ENCODE measurements at places on chromosomes 2 and 18.

DNA sequence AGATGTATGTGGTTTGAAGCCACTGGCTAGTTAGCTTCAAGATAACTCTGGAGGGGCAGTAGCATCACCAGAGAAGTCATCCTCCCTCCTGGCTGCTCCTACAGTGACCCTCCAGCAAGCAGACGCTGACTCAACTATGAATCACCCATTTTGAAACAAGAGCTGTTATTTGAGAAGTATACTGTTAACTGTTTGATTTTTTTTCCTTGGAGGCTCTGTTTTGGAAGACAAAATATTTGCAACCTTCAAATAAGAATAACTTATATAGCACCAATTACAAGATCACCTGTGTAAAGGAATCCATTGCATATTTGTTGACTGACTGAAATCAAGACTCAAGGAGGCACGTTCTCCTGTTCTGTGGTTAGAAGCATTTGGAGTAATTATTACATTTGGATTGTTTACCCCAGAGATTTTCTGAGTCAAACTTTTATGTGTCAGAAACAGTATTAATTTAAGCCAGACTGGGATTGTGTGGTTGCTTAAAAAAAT is 313.8 kb downstream of the MTX2 start:
- no peak for DNase-seq

GRCh38 chr18:47574966-47575365 is 323.5 kb upstream of the SKOR2 start:
- no peak for DNase-seq

DNA sequence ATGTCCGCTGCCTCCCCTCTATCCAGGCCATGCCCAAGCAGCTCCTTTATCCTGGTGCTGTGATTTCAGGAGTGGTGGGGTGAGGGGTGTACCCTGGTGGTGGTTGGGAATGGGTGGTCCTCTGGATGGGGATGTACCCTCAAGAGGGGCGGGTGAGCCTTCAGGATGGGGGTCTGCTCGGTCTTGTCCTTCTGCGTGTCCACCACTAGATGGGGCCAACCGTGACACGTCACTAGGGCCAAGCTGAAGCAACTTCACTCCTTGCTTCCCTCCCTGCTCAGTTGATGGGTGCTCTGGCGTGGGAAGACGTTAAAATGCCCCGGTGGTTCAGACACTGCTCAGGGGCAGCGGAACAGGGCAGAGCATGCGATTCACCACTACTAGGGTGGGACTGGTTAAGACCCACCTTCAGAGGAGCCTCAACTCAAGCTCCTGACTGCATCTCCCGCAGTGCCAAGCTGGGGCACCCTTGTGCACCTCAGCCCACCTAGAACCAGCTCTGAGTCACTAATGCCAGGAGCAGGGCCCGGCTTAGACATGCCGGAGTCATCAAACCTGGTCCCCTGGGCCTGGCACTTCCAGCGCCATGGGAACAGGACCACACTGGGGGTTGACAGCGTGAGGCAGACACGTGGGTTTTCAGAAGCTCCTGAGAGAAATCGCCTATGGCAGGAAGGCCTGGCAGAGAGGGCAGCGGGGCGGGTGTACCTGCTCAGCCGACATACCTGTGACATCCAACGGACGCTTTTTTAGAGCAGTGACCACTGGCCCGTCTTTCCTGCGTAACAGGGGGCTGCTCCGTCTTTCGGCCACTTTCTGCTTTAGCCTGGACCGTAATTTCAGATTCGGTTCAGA is 256.7 kb downstream of the HDAC4 start:
- DNase-seq: peak; percentile 68

GRCh38 chr18:77702686-77703085 is 453.0 kb downstream of the GALR1 start:
- DNase-seq: no peak

DNA sequence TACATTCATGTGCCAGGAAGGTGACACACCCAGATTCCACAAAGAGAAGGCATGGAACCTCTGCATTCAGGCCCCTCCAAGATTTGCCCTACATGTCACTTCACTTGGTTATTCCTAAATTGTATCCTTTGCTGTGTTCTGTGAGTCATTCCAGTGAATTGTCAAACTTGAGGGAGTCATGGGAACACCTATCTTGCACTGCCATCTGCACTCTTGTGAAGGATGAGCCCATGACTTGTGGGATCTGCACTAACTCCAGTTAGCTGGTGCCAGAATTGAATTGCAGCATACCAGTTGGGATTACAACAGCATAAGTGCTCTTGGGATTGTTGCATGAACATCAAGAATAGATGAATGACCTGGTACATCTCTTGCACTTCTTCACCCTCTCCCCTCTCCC is 1288.0 kb upstream of the ZEB2 start:
- DNase-seq: no peak

DNA sequence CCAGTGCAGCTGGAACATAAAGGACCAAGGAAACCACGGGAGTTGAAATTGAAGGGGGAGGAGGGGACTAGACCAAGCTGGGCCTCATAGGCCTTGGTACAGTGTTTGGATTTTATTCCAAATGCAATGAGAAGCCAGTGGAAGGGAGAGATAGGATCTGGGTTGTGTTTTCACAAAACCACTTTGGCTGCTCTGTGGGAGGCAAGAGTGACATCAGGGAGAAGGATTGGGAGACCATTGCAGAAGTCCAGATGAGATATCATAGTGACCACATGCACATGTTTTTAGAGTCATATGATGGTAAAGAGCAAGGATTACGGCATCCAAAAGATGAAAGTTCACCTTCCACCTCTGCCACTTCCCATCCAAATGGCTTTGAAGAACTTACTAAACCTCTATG is 210.2 kb downstream of the PAX3 start:
- DNase-seq: no peak

DNA sequence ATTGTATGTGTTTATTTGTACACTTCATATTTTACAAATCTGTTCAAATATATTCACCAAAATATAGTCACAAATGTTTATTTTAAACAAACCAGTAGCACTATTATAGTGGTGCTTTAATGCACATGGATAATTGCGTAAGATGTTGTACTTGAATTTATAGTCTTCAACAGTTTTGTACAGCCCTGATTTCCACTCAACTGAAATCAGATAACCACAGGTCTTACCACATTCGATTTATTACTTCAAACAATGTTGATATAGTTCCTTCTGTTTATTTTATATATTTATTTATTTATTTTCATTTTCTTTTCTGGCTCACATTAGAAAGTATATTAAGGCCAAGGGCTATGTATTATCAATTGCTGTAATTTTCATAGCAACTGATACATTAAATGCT is 99.4 kb upstream of the ZNF804A start:
- no peak for DNase-seq

GRCh38 chr18:62102221-62102620 is 84.6 kb downstream of the PIGN start:
- DNase-seq: peak; percentile 13

- no peak for DNase-seq
Measured at GRCh38 chr2:205629091-205629776, 53.1 kb upstream of the NRP2 start.

DNA sequence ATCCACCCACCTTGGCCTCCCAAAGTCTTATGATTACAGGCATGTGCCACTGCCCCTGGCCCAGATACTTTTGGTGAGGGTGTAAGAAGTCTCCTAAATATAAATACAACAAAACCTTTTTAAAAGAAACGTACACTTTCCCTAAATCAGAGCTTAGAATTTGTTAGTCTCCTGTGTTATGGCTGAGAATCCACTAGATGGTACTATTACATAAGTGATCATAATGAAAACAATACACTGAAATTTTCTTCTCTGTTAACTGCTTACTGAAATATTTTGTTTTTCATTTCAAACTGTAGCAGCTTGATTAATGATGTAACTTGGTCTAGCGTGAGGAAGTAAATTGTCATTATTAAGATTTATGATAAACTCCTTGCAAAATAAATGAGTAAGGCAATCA is 74.8 kb upstream of the FAM98A start:
- DNase-seq: no peak

DNA sequence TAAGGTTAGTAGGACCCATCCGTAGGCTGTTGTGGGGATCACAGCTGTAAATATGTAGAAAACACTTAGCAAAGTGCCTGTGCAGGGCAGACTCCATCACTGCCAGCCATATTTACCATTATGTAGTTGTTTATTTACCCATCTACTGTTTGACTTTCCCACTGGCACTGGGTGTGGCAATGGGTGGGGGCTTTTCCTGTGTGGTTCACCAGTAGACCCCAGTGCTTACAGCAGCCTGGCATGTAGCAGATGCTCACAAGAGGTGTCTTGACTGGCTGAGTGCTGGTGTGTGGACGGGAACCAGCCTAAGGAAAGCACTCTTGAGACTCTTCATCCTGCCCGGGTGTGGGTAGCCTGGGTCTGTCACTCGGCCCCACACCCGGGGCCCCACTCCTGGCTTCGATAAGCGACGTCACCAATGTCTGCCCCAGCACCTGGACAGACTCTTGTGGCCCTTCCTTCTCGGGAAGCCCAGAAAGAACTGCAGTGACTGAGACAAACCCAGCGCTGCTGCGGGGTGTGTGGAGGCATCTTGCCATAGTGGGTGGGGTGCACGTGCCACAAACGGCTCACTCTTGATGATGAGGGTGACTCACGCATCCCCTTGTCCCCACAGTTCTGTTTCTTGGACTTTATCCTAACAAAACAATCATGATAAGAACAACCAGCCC is 78.3 kb downstream of the HDAC4 start:
- no peak for DNase-seq

GRCh38 chr2:32723467-32724079 is 95.7 kb downstream of the TTC27 start:
- DNase-seq: no peak

GRCh38 chr2:152396051-152396511 is 61.1 kb downstream of the FMNL2 start:
- no peak for DNase-seq

GRCh38 chr2:6442252-6442985 is 423.3 kb downstream of the CMPK2 start:
- no peak for DNase-seq

DNA sequence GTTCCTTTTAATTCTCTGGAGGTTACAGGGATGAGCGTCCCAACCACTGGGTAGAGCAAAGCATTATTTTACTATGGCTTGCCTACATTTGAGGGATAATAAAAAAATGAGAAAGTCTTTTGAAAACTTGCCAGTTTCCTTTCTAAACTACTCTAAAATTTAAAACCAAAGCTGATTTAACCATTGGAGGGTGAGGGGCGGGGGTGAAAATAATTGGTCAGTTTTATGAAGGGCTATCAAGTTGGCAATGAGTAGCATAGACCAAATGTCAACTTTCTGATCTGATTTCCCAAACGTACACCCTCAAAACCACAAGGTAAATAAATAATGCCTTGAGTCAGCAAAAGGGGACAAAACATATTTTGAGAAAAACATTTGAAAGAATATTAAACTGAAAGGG is 85.7 kb upstream of the STK17B start:
- DNase-seq: no peak

GRCh38 chr2:207240649-207241048 is 74.9 kb upstream of the KLF7 start:
- DNase-seq: no peak

GRCh38 chr2:200658278-200658864 is 72.6 kb downstream of the AOX1 start:
- no peak for DNase-seq

GRCh38 chr2:205835251-205835791 is 153.0 kb downstream of the NRP2 start:
- DNase-seq: no peak

DNA sequence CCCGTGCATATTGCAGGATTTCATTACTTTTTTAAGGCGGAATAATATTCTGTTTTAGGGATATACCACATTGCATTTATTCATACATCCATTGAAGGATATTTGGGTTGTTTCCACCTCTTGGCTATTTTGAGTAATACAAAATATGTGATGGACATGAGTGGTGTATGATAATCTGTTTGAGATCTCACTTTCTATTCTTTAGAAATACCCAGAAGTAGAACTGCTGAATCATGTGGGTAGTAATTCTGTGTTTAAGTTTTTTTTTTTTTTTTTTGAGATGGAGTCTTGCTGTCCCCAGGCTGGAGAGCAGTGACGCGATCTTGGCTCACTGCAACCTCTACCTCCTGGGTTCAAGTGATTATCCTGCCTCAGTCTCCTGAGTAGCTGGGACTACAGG is 201.4 kb downstream of the NYAP2 start:
- no peak for DNase-seq

DNA sequence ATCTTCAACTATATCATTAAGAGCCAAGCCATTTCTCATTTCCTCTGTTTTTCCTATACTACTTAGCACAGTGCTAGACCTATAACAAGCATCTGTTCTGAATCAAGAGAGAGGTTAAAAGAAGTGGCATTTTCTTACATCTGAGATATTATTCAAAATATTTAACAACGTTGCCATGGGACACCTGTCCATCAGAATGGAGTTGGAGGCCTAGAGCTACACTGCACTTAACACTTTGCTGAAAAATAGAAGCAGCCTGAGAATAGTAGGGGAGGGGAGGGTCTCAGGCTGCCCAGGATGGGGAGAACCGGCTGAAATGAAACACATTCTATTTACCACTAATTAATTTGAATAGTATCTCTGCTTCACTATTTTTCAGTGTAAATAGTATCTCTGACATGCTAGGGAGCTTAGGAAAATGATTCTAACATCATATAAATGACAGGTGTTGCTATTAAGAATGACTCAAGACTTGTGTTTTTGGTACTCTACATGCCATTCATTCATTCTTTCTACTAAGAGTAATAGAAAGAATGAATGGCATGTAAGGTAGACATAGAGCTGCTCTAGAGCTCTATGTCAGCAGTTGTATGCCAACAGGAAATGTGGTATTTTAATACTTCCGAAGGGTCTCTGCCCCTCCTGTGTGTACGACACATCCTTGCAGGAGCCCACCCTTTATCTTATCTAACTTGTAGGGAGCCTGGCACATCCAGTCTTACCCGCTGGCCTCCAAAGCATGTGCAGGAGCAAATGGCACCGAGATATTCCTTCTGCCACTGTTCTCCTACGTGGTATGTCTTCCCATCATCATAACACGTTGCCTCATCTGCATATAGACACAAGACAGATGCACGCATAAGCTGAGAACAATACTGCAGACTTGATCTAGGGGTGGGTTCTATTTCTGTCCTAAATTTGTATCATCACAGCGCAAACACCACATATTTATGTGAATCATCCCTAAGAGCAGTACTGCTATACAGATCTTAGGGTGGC is 52.6 kb downstream of the ATIC start:
- DNase-seq: no peak

GRCh38 chr2:88671786-88672427 is 19.6 kb upstream of the RPIA start:
- peak; percentile 47 for DNase-seq

GRCh38 chr2:55155764-55156281 is 76.3 kb downstream of the CLHC1 start:
- no peak for DNase-seq

DNA sequence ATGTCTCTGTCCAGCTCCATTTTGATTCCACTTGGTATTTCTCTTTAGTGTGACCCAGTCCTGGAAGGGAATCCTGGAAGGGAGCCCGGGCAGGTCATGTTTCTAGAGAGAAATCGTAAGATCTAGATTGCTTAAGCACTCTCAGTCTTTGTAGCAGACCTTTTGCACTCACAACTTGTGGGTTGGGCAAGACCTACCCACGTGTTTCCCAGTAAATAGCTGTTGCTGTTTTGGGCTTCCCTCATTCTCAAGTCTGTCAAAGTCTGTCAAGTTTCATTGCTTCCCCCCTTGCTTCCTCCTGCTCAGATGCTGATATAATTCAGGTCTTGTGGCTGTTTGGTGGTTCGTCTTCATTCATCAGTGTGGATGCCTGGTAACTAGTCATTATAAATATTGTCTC is 17.4 kb upstream of the NEMP2 start:
- DNase-seq: peak; percentile 25
